Vein endothelial cell (primary cell): ENCODE measurements at places on chromosomes 11 and 22. TPM values are rescaled to one million over a fixed set of nuclear protein-coding genes. Genes with fewer than 3 reads are reported as not detected.

NPAS4 gene
- not detected in 2 replicates for total RNA-seq

C11orf52 gene
- total RNA-seq: 0.65 TPM in 1 of 2 replicates, not detected in the other

MOB2 gene
- total RNA-seq: 25.8 and 37.2 TPM in 2 replicates

PANX3 gene
- total RNA-seq: not detected in 2 replicates

ELFN2 gene
- 0.10 and 0.33 TPM in 2 replicates for total RNA-seq

RNF215 gene
- total RNA-seq: 22.4 and 23.5 TPM in 2 replicates

DEFB131B gene
- not detected in 2 replicates for total RNA-seq

SCO2 gene
- total RNA-seq: 2.9 and 3.2 TPM in 2 replicates

ATG13 gene
- 47.1 and 50.6 TPM in 2 replicates for total RNA-seq

OR8D4 gene
- not detected in 2 replicates for total RNA-seq

ZP1 gene
- total RNA-seq: not detected in 2 replicates

XKR3 gene
- total RNA-seq: not detected in 2 replicates

GLYAT gene
- not detected in 2 replicates for total RNA-seq

C11orf97 gene
- not detected in 2 replicates for total RNA-seq

LMNTD2 gene
- 1.9 and 2.6 TPM in 2 replicates for total RNA-seq

RCOR2 gene
- total RNA-seq: 0.29 and 0.98 TPM in 2 replicates

TNNI2 gene
- not detected in 2 replicates for total RNA-seq

RAB36 gene
- total RNA-seq: 1.6 and 2.8 TPM in 2 replicates

SLC22A6 gene
- total RNA-seq: not detected in 2 replicates

INSC gene
- not detected in 2 replicates for total RNA-seq

SLC22A12 gene
- total RNA-seq: not detected in 2 replicates

SUSD2 gene
- 0.10 and 0.33 TPM in 2 replicates for total RNA-seq

FGF19 gene
- not detected in 2 replicates for total RNA-seq

ACR gene
- 0.38 and 1.3 TPM in 2 replicates for total RNA-seq

TRIM22 gene
- total RNA-seq: 112 and 131 TPM in 2 replicates

PSMD13 gene
- 162 and 206 TPM in 2 replicates for total RNA-seq

TSGA10IP gene
- not detected in 2 replicates for total RNA-seq

MORC2 gene
- 17.6 and 18.6 TPM in 2 replicates for total RNA-seq

RASGRP2 gene
- 0.98 and 1.1 TPM in 2 replicates for total RNA-seq

PACSIN2 gene
- total RNA-seq: 58.1 and 69.5 TPM in 2 replicates

SEC14L6 gene
- 0.19 TPM in 1 of 2 replicates, not detected in the other for total RNA-seq

OLFML1 gene
- total RNA-seq: not detected in 2 replicates

TAGLN gene
- 23.5 and 49.6 TPM in 2 replicates for total RNA-seq

TRIM49 gene
- not detected in 2 replicates for total RNA-seq
